ENCODE measurements at places on chromosomes 12 and 14.

- no peak for DNase-seq
These were observed 91.0 kb downstream of the TTLL5 start for GRCh38 chr14:75752086-75752485.

GRCh38 chr14:102893452-102893851, 29.0 kb upstream of the AMN start:
- DNase-seq = peak; percentile 84

DNA sequence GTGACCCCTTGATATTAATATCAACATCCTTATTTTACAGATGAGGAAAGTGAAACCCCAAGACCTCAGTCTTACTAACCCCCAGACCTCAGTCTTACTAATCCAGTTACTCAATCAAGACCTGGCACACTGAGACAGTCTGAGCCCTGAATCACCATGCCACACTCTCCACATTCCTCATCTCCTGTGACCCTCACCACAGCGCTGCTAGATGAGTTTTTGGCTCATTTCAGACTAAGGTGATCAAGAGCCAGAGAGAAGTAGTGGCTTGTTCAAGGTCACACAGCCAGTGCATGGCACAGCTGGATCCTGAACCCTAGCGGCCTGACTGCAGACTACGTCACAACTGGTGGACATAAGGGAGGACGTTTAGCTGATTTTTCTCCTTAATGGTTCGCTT, 579.2 kb downstream of the BCL11B start:
- DNase-seq = no peak

DNA sequence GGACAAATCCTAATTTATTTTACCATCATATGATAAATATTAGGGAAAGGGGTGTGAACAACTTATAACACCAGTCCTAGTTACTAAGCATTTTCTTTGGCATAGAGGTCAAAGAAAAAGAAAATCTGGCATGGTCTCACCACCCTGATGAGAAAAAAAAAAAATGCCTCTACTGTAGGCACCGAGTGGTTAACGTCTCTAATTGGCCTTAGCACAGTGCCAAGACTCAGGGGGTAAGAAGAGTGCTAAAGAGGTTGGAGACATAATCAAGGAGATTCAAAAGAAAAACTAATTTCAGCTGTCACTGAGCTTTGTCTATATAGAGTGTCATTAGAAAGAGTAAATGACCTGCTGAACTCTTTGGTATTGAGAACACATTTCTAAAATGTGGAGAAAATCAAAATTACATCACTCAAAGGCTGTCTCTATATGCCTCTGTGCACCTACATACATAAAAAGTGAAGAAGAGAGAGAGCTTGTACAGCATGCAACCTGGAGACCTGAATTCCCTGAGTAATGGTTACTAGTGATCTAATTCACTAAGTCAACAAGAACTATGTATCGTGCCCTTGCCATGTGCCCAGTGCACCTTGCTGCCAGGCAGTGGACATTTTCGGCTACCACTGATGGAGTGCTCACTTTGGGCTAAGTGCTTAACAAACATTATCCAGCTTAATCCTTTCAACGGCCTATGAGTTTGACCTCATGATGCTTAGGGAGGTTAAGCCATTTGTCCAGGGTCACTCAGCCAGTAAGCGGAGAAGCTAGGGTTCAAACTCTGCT, 113.8 kb upstream of the G2E3 start:
- DNase-seq = no peak

DNA sequence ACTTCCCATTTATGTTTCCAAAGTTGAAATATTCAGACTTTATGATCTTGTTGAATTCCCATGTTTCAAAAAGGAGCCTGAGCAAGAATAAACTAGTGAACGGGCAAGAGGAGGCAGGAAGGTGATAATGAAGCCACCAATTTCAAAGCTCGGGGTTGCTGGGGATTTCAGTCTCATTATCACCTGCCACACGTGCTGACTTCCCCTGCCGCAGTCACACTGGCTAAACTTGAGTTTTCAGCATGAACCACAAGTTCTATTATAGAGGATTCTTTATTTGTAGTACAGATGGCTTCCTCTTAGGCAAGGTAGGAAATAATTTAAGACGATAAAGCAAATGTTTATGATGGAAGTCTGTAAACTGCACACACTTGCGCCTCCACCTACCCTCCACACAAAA, 18.1 kb upstream of the DIABLO start:
- DNase-seq = no peak

DNA sequence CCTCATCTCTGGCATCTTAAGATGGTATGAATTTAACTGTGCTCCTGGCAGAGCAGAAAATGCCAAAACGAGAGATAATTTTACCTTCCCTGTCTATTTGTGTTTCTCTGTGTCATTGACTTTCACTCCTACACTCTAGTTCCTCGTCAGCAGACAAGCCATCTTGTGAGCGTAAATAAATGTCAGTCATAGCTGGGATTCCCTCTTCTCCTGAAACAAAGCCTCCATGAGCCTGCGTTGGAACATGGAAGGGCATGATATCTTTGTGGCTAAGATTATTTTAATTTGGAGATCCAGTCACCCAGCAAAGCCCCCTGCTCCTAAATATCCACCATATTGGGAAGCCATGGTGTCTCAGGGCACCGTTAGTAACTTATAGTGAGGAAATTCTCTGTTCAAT, 37.8 kb upstream of the TUNAR start:
- DNase-seq = no peak

- DNase-seq = no peak
These were observed 2.3 kb upstream of the DIO2 start for GRCh38 chr14:80213602-80214001.

DNA sequence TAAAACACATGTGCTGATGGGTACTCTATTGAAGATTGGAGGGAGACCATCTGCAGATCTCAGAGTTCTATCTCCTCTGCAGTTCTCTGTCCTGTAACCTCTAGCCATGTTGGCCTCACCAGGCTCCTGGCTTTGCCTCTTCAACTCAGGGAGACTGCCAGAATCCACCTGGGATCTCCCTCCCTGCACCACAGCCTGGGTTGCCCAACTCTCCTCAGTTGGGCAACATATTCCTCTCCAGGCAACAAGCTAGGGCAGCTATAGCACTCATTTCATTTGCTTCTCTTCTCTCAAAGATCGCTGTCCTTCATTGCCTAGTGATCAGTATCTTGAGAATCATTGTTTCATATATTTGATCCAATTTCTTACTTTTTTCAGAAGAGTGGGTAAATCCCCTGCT, 28.8 kb downstream of the CKAP4 start:
- no peak for DNase-seq

GRCh38 chr14:37428954-37429353, 166.1 kb downstream of the FOXA1 start:
- no peak for DNase-seq

GRCh38 chr12:84492351-84492883, 420.2 kb downstream of the SLC6A15 start:
- no peak for DNase-seq

- DNase-seq = no peak
These were observed 2.8 kb downstream of the SLC2A13 start for GRCh38 chr12:40103043-40103442.

GRCh38 chr14:66043921-66044320, 442.2 kb upstream of the CCDC196 start:
- DNase-seq = no peak

GRCh38 chr12:130068741-130069140, 93.5 kb upstream of the FZD10 start:
- DNase-seq = no peak

- DNase-seq = no peak
These were observed 85.0 kb downstream of the IPO8 start for GRCh38 chr12:30610718-30611117.

GRCh38 chr12:9049520-9050133, 60.3 kb downstream of the KLRG1 start:
- DNase-seq = peak; percentile 41

DNA sequence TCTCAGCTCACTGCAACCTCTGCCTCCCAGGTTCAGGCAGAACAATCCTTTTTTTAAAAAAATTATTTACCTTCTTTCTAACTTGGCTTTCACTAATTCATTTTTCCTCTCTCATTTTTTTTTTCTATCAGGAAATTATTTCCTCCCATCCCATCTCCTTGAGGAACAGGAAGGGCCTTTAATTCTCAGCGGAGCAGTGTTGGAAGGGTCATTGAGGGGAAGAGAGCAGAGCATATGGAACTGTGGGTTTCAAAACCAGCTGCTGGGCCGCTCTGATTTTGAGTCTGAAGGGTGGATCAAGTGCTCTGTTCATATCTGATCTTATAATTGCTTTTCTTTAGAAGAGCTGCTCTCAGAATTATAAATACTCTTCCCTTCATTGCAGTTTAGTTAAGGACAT, 29.0 kb downstream of the NUBPL start:
- DNase-seq = no peak

DNA sequence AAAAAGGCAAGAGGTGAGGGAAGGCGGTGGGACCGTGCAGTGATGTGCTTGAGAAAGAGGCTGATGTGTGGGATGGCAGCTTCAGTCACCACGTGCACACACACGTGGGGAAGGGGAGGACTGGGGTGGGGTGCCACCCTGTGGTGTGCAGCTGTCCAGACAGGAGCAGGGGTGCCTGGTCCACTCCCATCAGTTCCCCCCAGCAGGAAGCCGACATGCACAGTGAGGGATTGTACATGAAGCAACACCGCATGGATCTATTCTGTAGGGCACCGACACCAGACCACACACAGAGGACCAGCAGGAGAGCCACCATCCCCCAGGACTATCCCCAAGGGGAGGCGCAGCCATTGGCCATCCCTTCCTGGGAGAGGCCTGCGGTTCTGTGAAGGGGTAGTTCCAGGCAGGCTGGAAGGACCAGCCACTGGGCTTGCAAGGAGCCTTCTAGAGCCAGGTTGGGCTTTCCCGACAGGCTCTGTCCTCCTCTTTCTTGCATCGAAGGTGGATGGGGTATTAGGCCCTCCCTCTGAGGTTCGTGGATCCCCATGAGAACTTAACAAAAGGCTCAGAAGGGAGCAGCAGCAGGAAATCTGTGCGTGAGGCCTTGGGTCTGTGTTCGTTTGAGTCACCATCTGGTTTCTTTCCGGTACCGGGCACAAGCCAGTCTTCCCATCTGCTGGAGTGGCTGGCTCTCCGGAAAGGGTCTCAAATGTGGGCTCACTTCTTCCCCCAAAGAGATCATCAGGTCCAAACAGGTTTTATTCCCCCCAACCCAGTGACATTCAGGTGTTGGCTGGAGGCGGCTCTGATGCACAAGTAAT, 59.8 kb downstream of the PLEKHG3 start:
- DNase-seq = no peak

GRCh38 chr14:102665621-102666020, 73.2 kb downstream of the RCOR1 start:
- no peak for DNase-seq

DNA sequence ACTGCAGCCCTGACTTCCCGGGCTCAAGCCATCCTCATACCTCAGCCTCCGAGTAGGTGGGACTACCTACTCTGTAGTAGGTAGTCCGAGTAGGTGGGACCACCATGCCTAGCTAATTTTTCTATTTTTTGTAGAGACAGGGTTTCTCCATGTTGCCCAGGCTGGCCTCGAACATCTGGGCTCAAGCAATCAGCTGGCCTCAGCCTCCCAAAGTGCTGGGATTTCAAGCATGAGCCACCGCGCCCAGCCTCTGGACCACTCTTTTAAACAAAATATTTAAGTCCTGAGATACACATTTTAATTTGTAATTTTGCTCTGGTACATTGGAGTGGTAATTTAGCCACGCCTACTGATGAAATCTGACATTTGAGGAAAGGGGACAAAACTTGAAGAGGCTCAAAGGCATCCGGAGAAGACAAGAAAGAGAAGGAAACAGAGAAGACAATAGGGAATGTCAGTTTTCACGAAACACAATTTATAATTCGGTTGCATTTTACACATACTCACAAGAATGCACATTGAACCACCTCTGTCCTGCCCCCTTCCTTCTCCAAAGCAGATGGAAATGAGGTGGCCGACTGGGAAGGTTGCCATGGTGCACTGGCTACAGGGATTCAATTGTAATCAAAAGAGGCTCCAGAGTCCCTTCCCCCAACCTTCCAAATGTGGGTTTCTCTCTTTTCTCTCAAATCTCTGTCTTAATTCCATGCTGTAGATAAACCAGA, 9.7 kb upstream of the TUBA1A start:
- peak; percentile 96 for DNase-seq

DNA sequence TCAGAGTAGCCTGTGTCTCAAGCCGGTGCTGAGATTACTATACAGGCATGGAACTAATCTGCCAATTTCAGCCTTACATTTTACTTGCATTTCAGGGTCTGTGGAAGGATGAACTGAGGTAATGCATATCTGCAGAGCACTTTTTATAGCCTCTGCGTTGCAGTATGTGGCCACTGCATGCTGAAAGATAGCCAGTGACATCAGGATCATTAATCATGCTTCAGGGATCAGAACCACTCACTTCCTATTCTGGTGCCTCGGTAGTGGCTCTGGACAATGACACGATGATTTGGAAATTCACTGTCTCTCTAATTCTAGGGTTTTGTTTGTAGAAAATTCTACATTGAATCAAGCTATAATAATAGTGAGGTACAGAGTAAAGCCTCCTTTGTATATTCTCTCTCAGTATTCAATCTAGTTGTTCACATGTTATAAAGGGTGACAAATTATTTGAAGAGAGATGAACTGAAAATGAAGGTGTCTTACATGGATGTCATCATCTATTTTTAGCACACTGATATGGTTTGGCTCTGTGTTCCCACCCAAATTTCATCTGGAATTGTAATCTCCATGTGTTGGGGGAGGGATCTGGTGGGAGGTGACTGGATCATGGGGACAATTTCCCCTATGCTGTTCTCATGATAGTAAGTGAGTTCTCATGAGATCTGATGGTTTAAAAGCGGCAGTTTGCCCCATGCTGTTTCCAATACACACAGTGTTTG, 554.3 kb upstream of the MIS18BP1 start:
- no peak for DNase-seq

DNA sequence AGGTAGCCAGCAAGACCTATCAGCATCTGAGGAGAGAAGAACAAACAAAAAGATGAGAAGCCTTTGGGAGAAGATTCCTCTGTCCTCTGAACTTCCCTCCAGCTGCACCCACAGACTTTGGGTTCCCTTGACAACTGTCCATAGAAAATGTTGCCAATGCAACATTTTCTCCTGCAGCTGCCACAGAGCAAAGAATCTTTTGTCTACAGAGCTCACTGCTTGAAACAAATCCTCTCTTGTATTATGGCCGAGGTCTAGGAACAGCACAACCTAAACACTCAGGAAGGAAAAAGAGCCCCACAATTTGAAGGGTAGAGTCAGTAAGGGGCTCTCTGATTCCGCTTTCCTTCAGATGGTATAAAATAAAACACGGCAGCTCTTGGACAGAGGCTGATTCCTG, 14.3 kb downstream of the POMT2 start:
- DNase-seq = no peak

DNA sequence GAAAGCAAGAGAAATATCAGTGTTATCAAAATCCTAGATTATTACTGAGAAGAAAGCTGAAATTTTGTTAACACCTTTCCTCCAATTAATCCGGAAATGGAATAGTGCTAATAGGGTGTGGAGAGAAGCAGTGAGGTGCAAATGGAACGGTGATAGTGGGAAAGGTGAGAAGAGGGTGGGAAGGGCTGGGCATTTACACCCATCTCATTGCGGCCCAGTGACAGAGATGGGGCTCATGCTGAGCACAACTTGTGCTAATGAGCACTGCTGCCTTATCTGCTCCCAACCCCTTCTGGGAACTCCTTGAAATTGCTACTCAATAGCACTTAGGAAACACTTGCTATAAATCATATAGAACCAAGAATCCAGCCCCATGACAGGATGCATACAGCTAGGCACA, 94.4 kb downstream of the PTPRR start:
- DNase-seq = no peak
